Globus pallidus (tissue), 1 donor: ENCODE measurements at places on chromosomes 1 and 21.

GRCh38 chr1:161198194-161198896, 509 bp downstream of the ADAMTS4 start:
- DNase-seq, result no peak

DNA sequence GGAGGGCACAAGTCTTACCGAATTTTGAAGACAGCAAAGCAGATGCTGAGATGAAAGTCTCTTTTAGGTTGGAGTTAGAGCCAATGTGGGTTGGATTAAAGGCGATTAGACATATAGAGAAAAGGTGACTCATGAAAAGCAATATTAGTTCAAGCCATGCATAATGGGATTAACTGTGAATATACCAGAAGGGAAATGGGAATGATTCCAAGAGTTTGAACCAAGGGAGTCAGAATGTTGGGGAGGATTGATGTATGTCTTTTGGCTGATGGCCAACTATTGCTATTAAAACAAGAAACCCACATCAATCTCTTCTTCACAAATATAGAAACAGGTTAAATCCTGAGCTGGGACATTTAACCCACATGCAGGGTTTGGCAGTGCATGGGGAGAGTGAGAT, 1.2 kb downstream of the HMGCS2 start:
- DNase-seq, result no peak

DNA sequence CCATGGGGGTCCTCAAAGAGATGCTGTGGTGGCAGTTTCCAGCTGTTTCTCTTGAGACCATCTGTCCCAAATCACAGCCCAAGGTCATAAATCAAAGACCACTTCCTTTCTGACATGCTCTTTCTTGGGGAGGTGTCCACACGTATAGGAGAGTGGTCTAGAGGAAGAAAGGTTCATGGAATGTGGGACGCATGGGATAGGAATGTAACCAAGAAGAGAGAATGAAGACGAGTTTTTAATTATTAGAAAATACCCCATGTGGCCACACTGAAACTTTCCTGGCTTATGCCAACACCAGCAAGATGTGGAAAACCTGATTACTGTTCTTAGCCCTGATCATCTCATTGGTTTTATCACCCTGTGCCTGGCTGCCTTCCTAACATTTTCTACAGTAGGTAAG, 124.2 kb upstream of the IFFO2 start:
- no peak for DNase-seq

- no peak for DNase-seq
Measured at GRCh38 chr1:7783178-7783711, 846 bp upstream of the PER3 start.

- no peak for DNase-seq
Measured at GRCh38 chr1:1619917-1620361, 4.6 kb downstream of the MIB2 start.
